ENCODE measurements at places on chromosomes 6 and 20. TPM values are rescaled to one million over a fixed set of nuclear protein-coding genes. Genes with fewer than 3 reads are reported as not detected.

- no peak for DNase-seq
Measured at GRCh38 chr6:14277405-14277930, 159.9 kb downstream of the CD83 start.

C2 gene
- 15.7 TPM for total RNA-seq

DNA sequence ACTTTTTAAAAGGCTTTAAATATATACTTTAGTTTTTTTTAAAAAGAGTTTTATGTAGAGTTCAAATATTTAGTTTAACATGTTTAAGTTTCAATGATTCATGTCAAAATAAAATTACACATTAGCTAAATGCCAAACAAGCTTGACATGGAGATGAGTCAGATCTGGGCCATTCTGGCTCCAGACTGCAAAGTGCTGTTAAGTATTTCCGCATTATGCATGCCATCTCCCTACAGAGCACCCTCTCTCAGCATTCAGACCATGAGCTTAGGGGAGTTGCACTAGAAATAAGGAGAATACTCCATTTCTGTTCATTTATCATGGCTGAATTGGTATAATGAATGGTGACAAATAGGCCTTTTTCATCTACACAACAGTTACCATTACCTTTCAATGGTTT is 21.5 kb upstream of the HS3ST5 start:
- no peak for DNase-seq

ID1 gene
- 180 TPM for total RNA-seq

- DNase-seq = no peak
Measured at GRCh38 chr20:56631990-56632327, 2.9 kb downstream of the TFAP2C start.

DNA sequence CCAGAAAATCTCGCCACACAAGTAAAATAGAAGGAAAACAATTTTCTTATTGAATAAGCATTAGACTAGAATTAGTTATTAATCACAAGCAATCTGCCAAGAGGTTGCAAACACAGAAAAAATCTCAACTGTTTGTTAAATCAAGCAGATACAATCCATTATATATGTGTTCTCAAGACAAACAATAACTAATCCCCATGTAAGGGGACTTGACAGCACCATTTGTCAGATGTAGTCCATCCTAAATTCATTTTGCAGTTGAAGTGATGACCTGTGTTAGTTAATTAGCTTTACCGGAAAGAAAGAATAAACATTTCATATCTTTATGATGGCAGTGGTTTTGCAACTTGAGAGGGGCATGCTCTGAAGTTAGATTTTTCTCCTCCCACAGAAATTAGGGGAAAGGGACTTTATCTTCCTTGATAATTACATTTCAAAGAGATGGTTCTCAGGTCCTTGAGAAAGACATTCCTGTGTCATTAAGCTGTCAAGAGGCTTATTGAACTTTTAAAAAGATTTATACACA is 1588.0 kb downstream of the GRIK2 start:
- no peak for DNase-seq

DNA sequence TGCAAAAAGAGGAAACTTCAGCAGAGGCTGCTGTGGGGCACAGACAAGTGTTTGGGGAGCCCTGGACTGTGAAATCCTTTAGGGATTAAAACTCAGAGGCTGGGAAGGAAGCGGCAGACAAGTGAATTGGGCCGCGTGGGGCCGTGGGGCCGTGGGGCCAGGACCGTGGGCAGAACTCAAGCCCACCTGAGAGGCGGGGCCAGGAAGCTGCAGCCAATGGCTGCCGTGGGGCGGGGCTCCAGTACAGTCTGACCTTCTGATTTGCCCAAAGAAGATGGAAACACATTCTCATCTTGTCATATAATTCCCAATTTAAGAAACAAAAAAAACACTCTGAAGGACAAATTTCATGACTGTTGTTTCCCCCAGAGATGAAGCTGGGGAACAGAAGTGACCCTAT is 55.4 kb downstream of the ANKRD60 start:
- DNase-seq = no peak

PNLDC1 gene
- total RNA-seq = not detected

ETV7 gene
- 0.36 TPM for total RNA-seq

GRCh38 chr6:83042467-83043053 is 23.1 kb downstream of the UBE3D start:
- DNase-seq = no peak

DNA sequence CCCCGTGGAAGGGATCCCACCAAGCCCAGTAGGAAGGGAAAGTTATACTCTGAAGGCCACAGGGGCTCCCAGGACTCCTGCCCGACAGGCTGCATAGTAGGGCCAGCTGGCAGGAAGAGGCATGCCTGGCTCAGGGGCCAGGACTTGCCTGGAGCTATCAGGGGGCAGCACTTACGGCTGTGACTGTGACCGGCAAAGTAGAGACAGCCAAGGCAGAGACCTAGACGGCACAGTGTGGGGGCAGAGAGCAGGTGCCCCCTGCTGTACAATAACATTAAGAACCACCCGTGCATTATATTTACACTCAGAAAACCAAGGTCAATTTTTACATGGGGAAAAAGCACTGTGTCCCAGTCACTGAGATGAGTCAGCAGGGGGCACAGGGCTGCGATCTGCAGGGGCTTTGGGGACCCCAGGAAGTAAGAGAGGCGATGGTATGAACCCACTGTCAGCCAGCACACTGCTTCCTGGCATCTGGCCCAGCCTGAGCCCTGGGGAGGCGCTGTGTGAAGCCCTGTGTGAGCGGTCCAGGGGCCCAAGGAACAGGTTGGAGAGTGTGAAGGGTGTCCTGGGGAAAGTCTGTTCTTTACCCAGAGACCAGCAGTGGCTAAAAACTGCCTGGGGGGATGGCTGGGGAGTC is 9.9 kb downstream of the CCDC167 start:
- peak; percentile 61 for DNase-seq

DNA sequence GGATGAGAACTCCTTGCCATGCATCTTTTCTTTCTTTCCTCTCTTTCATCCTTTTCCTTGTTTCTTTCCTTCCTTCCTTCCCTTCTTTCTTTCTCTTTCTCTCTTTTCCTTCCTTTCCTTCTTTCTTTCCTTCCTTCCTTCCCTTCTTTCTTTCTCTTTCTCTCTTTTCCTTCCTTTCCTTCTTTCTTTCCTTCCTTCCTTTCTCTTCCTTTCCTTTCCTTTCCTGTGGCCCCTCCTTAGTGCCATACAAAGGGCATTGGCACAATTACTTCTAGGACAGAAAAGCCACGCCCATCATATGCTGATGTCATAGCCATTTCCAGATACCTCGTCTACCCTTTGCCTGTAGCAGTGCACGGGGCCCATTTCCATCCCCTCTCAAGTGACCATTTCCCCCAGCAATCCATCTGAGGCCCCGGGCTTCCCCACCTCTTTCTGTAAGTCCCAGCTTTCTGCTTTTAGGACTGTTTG is 2.2 kb upstream of the CENPB start:
- no peak for DNase-seq

GRCh38 chr6:37830225-37830624 is 10.7 kb downstream of the ZFAND3 start:
- DNase-seq = no peak

BPIFB2 gene
- not detected for total RNA-seq

CALHM6 gene
- 5.0 TPM for total RNA-seq
